Hippocampal formation (tissue), 2 donors: ENCODE measurements at places on chromosomes 2 and 18.
A peak's percentile ranks its signal among the peaks of the same experiment; 100 is the strongest.

GRCh38 chr18:78632111-78632541 lies 347.5 kb upstream of the SALL3 start:
- no peak for DNase-seq

- no peak for DNase-seq
These were observed 86.6 kb downstream of the CCBE1 start for GRCh38 chr18:59610546-59611140.

DNA sequence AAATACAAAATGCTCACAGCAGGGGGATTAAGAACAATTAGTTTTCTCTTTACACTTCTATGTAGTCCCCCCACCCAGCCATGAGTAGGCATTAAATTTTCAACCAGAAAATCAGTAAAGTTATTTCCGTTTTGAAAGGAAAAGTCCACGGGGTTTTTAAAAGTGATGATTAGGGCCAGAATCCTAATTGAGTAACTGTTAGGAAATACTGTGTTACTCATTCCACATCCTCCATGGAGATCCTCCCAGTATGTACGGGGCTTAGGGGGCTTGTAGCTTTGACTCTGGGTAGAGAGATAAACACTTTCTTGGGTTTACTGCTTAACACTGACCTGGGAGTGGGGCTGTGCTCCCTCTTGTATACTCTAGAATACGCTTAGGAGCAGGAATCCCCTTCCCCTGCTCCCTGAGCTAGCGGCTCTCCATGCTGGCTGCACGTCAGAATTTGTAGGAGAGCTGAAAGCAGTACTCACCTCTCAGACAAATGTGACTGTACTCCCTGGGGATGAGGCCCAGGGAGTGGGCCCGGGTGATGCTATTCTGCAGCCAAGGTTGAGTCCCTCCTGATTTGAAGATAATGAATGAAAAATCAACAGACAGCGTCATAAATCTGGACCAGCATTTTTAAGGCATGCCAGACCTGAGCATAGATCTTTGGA lies 100.5 kb downstream of the SLC4A3 start:
- DNase-seq = no peak

- no peak for DNase-seq
These were observed 73.9 kb upstream of the TTC27 start for GRCh38 chr2:32553829-32554432.

DNA sequence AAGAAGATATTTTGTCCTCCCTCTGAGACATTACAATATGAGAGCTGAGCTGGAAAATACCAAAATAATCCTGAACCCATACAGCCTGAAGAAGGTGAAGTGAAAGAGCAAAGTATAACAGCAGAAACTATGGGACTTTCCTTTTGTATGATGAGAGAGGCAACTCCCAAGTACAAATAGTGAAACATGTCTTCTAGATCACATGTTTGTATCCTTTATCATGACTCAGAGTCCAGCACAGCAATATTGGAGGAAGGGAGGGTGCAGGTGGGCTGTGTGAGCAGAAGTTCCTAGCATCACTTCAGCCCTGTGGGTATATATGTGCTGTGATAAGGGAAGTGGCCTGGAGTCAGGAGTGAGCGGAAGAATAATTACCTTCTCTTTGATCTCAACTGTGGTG lies 265.6 kb upstream of the NRXN1 start:
- no peak for DNase-seq

- DNase-seq = no peak
These were observed 151.6 kb upstream of the MYO3B start for GRCh38 chr2:170026361-170026760.

- DNase-seq = peak; percentile 92
These were observed at the start of gene GALNT13 for GRCh38 chr2:153871231-153872221. Gene GALNT13 (plus strand): TSS chr2:153871922.

- no peak for DNase-seq
These were observed 189.6 kb downstream of the EXOC6B start for GRCh38 chr2:72636210-72636609.

GRCh38 chr2:33704406-33704855 lies 105.3 kb upstream of the FAM98A start:
- no peak for DNase-seq

DNA sequence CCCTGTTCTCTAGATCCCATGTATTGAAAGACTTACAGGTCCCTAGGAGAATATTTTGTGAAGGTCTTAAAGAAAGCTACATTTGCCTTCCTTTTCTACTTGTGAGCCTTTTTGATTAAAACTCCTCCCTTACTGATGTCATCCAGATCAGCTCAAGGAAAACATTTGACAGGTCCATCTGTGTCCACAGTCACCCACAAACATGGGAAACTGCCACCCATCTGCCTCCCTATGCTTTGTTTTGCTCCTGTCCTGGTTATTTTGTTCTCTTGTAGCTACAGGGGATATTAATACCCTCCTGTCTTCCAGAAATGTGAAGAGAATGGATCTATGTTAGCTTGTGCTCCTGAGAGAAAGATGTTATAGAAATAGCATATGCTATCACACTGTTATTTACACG lies 203.6 kb upstream of the GALNT5 start:
- DNase-seq = no peak

DNA sequence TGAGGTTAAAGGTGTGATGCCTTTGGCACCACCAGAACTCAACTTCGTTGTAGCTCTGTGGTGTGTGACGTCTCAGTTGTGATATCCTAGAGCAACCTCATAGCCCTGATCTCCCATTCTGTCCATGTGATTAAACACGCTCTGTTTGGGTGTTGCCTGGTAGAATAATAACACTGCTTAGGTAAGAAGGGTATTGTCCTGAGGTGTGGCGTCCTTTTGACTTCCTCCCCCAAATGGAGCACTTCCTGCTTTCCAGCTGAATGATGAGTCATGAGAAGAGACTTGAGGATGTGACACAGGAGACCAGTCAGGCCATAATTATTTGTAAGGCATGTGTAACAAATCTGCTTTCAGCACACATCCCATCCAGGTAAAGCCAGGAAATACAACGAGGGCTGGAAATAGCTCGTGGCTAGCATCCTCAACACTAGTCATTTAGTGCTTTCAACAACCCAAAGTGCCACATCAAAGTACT lies 100.7 kb downstream of the RAPGEF4 start:
- no peak for DNase-seq

DNA sequence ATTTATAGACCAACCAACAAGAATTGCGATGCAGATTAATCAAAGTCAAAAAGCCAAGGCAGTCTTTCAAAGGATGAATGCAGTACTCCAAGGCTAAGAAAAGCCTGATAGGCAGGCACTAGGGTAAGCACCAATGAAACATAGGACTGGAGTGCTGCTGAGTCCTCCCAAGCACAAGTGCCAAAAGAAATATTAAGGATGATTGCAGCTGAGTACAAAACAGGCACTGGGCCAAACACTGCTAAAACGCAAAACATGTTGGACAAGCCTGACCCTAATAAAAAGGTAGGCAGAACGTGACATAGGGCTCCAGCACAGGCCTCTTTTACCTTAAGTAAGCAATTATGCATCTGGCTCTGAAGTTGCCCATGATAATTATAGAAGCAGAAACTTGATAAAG lies 160.1 kb upstream of the LRP1B start:
- no peak for DNase-seq

DNA sequence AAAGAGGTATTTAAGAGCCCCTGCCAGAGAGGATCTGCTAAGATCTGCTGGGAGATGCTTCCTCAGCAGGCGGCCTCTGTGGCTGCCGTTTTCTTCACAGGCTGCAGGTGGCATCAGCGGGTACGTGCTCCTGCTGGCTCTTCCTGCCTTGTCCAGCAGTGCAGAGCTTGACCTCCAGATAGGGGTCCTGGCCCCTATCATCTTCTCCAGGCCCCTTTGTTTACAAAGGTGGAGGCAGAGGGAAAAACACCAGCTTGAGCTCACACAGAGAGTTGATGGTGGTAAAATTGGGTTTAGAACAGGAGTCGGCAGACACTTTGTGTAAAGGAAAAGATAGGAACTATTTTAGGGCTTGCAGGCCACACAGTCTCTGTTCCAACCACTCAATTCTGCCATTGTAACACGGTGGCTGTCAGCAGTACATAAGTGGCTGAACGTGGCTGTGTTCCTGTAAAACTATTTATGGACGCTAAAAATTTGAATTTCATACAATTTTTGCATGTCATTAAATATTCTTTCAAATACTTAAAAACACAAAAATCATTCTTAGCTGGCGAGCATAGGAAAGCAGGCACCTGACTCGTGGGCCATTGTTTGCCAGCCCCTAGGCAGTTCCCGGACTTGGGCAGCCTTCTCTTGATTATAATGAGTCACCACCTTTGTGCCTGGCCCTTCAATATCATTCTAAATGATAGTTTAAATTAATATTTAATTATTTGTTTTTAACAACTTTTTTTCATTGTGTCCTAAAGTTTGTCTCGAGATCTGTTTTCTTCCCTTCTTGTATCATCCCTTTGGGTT lies 98.2 kb upstream of the B3GNT7 start:
- peak; percentile 60 for DNase-seq

- DNase-seq = no peak
These were observed 351.0 kb downstream of the SS18 start for GRCh38 chr18:25739376-25739775.

DNA sequence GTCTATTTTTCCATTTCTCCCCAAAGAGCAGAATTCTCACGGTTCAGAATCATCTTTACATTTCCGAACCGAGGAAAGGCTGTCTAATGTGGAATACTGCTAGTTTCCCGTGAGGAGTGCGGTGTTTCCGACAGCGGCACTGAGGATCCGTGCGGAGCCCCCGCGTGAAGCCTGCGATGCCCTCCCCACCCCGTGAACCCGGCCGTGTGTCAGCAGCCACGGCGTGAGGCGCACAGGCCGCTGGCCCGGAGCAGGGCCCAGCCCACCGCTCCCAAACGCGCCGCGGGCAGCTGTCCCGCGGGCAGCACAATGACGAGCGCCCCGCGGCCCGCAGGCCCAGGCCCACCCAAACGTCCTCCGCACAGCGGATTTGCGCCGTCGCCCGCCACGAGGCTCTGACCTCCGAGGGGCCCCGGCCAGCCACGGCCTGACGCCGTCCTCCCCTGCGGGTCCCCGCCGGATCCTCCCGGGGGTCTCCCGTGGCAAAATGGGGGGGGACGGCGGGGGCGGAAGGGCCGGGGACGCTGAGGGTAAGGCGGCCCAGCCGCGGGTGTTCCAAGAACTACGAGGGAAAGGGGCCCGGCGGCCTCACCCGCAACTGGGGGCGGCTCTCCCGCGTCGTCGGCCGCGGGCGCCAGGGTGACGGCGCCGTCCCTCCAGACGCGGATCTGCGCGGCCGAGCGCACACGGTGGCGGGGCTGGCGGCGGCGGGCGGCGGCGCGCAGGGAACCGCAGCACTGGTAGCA lies 796 bp downstream of the SPIRE1 start:
- DNase-seq = peak; percentile 21

DNA sequence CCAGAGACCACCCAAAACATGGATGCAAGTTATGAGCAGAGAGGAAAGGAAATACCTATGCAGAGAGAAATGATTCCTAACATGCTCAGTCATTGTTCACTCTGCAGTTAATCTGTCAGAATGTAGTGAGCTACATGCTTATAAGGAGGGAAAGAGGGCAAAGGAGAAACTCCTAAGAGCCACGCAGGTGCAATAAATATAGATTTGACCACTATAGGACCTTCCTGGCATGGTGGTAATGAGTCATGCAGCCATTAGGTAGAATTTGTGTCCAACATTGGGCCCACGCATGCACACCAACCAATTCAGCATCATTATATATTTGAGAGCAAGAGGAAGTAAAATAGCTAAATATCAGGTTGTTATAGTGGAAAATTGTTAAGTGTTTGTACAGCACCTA lies 699.9 kb downstream of the DSC3 start:
- no peak for DNase-seq

DNA sequence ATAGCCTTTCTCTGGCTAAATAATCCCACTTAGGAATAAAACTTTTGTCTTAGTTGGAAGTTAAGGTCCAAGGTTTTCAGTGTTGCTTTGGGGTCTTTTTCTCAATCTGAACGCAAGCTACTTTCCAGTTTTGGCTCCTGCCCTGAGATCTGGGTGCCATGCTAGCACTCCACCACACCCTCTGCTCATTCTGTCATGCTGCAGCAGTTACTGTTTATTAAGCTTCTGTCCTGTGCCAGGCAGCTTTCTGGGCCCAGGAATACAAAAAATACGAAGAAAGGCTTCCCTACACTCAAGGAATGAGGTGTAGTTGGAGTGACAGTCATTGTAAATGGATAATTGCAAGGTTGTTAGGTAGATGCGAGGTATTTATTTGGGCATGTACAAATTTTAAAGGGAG lies 46.3 kb upstream of the RTN4 start:
- DNase-seq = no peak

- no peak for DNase-seq
These were observed 67.2 kb upstream of the ACYP2 start for GRCh38 chr2:54048117-54048785.

- no peak for DNase-seq
These were observed 277.9 kb downstream of the NDUFA10 start for GRCh38 chr2:239747274-239747673.

DNA sequence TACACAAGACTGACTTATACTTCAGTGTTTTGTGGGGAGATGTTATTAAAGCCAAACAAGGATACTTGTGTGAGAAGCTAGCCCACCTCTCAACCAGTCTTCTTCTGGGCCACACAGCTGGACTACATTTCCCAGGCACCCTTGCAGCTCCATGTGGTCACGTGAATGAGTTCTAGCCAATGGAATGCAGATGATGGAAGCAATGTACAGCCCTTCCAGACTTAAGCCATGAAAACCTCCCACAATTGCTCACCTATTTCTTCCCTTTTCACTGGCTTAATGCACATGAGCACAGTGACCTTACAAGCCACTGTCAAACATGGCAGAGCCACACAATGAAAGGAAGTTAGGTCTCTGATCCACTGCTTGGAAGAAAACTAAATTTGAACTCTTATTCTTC lies 20.4 kb upstream of the FEZ2 start:
- no peak for DNase-seq

GRCh38 chr18:11419338-11419737 lies 190.1 kb upstream of the SLC35G4 start:
- no peak for DNase-seq

- DNase-seq = no peak
These were observed 65.0 kb upstream of the LRATD1 start for GRCh38 chr2:14567561-14567960.

DNA sequence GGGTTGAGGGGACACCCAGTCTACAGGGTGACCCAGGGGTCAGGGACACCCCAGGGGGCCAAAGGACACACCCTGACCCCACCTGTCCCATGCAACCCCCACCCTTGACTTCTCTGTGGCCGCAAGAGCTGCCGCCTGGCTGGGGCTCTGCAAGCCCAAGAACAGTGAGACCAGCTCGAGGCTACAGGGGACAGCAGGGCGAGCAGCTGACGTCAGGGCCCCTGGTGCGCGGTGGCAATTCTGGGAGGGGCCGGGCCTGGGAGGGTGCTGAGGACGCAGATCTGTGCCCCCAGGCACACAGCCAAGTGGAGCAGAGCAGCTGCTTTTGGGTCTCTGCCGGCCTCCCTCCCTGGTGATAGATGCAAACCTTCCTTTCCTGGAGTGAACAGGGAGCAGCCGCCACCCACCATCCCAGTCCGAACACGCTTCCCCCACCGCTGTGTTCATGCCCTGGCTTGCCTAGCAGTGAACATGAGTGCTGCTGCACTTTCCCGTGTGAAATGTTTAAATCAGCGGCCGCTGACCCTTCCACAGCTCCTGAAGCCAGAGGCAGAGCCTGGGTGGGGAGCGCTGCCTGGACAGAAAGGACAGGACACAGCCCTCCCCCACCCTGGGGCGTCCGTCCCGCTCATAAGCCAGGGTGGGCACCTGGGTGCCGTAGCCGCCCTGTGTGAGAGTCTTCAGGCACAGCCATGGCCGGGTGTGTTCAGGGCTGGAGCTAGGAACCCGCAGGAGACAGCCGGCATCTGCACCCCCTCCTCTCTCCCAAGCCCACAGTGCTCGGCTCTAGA lies 46.9 kb downstream of the SLC66A2 start:
- no peak for DNase-seq
